ENCODE measurements at places on chromosomes 2 and 18.

- peak; percentile 69 for DNase-seq
Observed at GRCh38 chr2:176454893-176455815, 185.9 kb downstream of the MTX2 start.

DNA sequence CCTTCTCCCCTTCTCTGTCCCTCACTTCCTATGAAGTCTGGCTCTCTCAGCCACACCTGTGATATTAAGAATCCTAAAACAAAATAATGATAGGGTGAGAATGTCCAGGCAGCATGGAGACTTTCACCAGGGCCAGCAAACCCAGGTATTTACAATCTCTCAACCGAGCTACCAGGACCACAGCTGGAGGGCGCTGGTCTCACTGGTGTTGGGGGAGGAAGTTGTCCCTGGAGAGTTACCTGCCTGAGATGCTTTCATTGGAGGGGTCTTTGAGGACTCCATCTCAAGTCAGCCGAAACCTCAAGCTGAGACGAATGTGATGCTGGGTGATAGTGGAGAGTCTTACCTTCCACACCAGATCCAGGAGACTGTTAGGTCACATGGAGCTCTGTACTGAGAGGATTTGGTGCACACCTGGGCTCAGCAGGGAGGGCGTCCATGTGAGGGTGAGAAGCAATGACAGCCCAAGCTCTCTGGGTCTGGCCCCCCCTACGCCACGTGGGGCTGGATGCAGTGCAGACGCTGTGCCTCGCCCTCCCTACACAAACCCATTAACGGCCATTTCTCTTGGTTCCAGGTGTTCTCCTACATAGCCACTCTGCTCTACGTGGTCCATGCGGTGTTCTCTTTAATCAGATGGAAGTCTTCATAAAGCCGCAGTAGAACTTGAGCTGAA is 27.4 kb downstream of the MAL start:
- no peak for DNase-seq

DNA sequence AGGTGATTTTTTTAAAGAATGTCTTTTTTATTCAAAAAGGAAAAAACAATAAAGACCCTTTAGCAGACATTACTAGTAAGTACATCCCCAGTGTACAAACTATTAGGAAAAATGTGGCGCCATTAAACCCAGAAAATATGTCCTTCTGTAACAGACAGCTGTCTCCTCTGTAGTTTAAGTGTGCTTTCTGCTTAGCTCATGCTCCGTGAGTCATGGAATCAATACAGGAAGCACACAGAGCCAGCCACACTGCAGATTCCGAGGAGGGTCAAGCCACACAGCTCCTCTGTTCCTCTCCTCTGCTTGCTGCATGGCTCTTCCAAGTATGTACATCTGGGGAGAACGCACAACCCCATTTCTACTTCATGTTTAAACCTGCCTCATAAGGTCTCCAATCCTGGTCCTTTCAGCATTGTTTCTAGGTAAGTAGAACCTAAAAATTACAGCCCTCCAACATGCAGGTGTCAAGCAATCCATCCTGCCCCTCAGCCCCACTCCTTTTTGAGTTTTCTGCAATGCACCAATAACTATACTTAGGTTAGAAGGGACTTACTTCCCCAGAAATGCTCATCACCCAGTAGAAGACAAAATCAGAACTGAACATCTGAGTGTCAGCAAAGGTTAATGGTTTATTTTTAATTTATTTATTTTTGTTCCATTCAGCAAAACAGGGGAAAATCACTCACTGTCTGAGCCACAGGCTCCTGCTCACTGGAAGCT is 37.5 kb downstream of the ACVR1 start:
- peak; percentile 30 for DNase-seq

GRCh38 chr2:58834404-58834803 is 593.3 kb upstream of the FANCL start:
- no peak for DNase-seq

DNA sequence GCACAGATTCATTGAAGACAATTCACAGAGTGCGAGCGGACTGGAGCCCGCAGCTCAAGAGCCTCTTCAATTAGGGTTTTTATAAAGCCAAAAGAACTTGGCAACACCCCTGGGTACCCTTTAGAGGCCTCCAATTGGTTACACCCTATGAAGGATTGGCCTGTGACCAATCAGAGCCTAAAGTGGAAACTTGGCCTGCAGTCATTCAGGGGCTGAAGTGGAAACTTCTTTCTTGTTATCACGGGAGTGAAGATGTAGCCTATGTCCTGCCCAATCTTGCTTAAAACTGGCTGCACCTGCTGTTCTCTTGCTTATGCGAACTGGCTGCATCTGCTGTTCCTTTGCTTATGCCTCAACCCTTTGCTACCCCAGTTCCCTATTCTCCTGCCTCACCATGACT is 1.8 kb upstream of the HJURP start:
- DNase-seq, result no peak

- no peak for DNase-seq
Observed at GRCh38 chr2:191010887-191011885, 2.8 kb downstream of the STAT1 start.

- no peak for DNase-seq
Observed at GRCh38 chr18:3213300-3214059, 6.3 kb downstream of the MYOM1 start.

DNA sequence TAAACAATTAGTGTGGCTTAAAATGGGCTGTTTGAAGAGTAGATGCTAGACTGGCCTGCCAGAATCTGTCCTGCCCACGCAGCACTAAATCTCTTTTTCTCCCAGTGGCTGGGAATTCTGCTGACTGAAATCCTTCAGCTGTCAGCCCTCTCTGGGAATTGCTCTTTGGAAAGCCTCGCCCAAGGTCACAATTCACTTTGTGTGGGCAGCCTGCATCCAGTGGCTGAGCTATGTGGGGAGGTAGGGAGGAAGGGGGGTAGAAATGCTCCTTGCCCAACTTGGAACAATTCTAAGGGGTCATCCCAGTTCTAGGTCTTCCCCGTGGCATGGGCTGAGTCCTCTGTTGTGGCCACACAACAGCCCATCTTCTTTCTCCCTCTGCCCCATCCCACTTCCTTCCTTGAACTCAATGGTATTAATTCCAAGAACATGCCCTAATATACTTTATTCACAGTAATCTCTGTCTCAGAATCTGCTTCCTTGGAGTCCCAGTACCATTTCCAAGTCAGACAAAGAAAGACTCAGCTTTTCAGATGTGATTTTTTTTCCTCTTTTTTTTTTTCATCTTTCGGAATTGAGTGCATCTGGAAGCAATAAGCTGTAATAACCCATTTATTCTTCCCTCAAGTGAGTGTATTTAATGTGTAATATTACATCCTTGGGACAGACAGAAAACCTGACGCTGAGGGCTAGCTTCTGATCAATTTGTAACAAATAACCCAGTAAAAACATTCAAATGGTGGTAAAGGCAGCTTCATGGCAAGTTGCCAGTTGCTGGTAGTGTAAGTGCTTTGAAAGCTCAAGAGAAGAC is 189.4 kb downstream of the GPD2 start:
- no peak for DNase-seq

DNA sequence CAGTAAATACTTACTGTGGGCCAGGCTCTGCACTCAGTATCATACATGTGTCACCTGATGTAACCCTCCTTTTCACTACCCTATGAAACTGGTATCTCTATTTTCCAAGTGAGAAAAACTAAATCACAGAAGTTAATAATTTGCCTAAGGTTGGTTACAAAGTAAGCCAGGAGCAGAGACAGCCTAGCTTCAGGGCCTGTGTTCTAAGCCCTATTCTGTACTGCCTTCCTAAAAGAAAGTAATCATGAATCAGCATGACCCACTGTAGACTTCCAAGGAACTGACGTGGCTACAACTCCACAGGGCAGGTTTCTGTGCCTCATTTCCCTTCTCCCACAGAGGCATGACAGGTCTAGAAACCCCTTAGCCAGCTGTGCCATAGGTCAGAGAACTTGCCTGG is 14.3 kb downstream of the ZNF142 start:
- no peak for DNase-seq

GRCh38 chr2:192536922-192537624 is 342.3 kb upstream of the TMEFF2 start:
- DNase-seq, result no peak

GRCh38 chr2:10372203-10372861 is 69.6 kb downstream of the HPCAL1 start:
- DNase-seq, result no peak

- DNase-seq, result no peak
Observed at GRCh38 chr2:136917411-136917881, 152.1 kb downstream of the THSD7B start.

GRCh38 chr2:236536727-236537398 is 32.8 kb upstream of the ACKR3 start:
- DNase-seq, result peak; percentile 54

Data from KG1 (cell line).